ENCODE measurements at places on chromosomes 5 and 9.

DNA sequence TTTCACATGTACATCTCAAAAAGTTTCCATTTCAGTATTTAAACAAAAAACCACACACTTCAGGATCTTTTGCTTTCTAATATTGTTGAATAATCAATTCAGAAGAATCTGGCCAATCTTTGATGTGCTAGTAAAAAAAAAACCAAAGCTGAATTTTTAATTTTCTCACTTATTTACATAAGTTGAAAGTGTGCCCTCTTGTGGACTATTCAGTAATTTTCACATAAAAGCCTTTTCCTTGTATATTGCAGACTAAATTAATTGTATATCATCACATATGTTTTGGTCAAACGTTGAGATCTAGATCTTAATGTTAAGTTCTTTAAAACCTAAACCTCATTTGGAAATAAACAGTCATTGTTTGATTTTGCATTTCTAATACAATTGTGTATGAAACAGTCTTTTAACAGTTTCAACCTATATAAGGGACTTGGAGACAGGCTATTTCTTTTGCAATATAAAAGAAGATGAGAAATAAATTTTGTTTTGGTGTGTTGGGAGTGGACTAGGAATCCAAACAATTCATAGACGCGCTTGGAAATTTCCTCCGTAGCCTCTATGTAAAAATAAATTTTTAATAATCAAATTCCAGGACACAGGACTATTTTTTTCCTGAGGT is 68.1 kb downstream of the NIPBL start:
- peak; percentile 64 for DNase-seq

DNA sequence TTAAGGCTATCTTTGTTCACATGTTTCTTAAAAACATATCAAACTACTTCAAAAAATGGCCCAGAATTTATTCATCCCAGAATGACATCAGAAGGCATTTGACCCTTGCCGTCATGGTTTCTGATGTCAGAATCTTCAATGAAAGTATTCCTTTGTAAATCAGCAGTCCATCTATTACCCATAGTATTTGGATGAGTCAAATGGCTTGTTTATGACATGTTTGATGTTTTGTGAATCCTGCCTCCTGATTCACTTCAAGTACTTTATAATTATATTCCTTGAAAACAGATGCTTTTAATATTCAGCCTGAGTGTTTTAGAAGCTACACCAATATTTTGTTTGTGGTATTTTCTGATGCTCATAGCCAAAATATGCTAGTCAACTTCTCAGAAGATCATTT is 200.8 kb upstream of the MEF2C start:
- peak; percentile 87 for DNase-seq

- no peak for DNase-seq
These were observed 211.7 kb upstream of the GLRA1 start for GRCh38 chr5:152136321-152136720.

GRCh38 chr9:137113385-137114159 is 961 bp downstream of the DPP7 start:
- no peak for DNase-seq

DNA sequence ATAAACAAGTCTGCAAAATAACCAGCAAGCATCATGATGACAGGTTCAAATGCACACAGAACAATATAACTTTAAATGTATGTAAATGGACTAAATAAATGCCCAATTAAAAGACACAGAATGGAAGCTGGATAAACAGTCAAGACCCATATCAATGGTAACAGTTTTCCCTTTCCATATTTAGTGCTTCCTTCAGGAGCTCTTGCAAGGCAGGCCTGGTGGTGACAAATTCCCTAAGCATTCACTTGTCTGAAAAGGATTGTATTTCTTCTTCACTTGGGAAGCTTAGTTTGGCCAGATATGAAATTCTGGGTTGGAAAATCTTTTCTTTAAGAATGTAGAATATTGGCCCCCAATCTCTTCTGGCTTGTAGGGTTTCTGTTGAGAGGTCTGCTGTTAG is 120.2 kb upstream of the RASA1 start:
- peak; percentile 43 for DNase-seq

GRCh38 chr9:125747053-125747764 is at the start of gene PBX3:
Gene PBX3, plus strand, starts transcription at chr9:125747373.
- DNase-seq: peak; percentile 66

DNA sequence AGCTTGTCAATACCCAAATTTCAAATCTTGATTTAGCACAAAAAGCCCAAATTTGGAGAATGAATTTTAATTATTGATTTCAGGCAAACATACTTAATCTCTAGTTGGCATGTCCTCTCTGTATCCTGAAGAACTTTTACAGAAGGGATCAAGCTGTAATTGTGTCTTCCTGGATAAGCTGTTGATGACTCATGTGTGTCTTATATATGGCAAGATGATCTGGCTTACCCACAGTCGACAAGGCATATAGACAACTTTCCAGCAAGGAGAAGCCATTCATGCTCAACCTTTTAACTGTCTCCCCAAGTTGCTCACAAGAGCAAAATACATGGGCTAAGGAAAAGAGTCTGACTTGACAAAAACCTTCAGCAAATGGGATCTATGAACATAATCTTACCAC is 112.5 kb upstream of the SLCO6A1 start:
- DNase-seq: no peak

GRCh38 chr9:72915659-72916058 is 37.2 kb downstream of the ALDH1A1 start:
- DNase-seq: no peak

DNA sequence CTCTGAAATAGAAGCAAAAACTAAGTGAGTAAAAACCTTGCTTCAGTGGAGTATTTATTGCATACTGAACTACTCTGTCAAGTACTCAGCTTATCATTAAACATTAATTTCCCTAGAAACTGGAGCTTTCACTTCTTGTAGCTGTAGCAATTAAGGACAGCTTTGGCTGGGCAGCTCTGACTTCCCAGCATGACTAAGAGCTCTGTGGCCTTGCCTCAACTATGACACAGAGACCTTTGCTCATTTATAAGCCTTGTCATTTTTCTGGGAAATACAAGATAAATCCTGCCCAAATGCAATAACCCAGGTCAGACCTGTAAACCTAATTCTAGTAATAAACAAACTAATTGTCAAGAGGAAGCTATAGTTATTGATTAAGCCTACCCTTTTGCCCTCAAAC is 65.4 kb upstream of the STK32A start:
- DNase-seq: peak; percentile 60

GRCh38 chr9:37784291-37784615 is 611 bp downstream of the EXOSC3 start:
- no peak for DNase-seq

DNA sequence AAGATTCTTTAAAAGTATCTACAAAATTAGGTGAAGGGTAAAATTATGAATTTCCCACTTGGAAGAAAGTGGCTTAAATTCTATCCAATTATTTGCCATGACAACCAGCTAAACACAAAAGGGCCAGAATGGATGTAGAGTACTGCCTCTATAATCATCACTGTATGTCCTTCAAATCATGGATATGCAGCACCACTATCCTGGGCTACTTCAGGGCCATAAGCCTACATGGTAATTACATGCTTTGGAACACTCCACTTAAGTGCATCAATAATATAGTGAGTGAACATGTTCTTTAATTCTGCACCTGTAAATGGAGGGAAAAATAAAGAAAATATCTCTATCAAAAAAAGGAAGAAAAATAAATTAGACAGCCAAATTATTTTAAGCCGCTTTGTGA is 575.2 kb downstream of the ISL1 start:
- DNase-seq: no peak

GRCh38 chr9:3608011-3608410 is 82.2 kb upstream of the RFX3 start:
- DNase-seq: no peak

DNA sequence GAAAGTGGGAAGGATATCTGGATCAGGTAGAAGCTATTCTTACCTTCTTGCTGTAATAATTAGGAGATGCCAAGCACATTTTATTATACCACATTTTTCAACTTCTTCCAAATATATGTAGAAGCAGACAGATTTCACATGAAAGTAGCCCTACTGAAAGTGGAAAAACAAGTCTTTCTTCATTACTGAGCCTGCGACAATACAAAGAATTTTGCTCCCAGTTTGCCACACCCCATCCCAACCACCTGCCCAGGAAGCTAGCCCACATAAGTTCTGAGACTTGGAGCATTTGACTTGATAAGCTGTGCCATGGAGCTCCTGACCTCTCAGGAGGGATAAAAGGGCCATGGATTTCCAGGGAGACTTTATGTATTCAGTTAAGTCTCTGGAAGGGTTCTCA is 249.1 kb upstream of the ADCY2 start:
- no peak for DNase-seq

DNA sequence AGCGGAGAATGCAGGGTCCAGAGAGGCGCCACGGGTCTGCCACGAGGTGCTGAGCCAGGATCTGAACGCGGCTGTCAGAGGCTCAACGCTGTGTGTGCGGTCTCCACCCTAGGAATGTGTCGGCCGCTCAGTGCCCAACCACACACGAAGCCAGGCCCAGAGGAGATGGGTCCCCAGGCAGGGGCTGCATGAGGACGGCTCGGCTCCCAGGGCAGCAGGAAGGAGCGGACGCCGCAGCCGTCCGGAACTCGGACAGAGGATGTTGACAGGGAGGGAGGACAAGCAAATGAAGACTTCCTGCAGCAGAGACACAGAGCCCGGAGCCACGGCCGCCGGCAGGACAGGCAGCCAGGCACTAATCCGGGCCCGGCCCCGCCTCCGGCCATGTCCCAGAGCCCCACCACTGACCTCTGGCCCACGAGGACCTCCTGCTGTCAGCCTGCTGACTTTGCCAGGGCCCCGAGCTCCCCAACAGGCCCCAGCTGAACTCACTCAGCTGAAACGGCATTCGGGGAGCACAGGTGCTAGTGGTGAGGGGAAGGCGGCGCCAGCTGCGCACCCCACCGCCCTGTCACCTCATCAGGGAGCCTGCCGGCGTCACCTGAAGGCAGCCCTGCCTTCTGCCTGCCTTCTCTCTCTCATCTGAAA is 12.7 kb downstream of the VAV2 start:
- DNase-seq: peak; percentile 30

DNA sequence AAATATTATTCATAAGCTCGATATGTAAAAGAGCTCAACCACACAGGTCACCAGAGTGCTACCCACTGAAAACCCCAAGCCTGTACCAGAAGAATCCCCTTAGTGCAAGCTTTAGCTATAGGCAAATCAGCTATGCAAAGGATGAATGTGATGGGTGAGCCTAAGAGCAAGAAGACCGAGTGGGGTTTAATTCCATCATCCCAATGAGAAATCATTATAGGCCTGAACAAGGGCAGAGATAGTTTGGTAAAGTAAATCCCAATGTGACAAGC is 21.8 kb downstream of the ELOVL7 start:
- no peak for DNase-seq

DNA sequence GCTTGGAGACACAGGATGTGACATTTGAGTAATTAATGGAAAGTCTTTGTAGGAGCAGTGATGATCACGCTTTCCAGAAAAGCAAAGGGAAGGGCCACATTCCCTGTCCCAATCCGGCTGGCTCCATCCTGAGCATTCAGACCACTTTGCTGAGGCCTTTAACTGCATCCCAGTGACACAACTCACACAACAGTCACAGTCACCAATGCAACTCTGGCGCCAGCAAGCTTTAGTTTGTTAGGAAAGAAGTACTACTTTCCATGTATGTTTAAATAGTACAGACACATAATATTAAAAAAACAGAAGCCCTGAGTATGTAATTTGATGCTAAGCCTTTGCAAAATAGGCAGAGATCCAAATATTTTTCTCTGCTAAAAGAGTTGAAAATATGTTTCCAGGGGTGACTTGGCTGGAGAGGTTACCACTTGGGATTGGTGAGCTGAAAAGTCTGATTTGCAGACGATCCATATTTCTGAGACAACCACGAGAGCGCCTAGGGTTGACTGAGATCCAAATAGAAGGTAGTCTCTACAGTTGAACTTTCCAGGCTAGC is 31.7 kb upstream of the GAS1 start:
- peak; percentile 72 for DNase-seq

DNA sequence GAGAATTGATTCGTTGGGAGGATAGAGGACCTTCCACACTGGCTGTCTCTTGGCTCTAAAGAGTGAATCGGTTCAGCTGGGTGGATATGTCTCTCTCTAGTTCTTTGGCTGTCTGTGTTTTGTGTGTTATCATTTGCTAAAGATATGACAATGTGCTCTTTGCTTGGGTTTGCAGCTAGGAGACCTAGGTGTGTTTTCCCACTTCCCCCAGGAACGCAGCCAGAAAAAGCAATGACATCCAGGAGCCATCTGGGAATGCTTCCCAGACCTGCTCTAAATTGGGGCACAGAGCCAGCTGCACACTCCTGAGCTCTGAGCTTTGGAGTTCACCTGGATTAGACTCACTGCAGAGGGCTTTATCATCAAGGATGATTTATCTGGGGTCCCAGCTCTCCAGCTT is 12.8 kb upstream of the PDZD2 start:
- no peak for DNase-seq

- no peak for DNase-seq
These were observed 71.0 kb upstream of the FCN1 start for GRCh38 chr9:134988706-134989105.

DNA sequence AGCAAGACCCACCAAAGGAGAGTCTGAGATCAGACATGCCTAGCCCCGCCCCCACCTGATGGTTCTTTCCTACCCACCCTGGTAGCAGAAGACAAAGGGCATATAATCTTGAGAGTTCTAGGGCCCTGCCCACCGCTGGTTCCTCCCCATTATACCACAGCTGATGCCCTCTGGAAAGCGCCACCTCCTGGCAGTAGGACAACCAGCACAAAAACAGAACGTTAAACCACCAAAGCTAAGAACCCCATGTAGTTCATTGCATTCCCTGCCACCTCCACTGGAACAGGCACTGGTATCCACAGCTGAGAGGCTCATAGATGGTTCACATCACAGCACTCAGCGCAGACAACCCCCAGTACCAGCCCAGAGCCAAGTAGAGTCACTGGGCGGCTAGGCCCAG is 81.2 kb upstream of the TRPC7 start:
- DNase-seq: no peak

GRCh38 chr9:33465596-33466564 is 7.8 kb downstream of the NOL6 start:
- no peak for DNase-seq

- DNase-seq: no peak
These were observed 7.9 kb downstream of the BTNL9 start for GRCh38 chr5:181047921-181048320.

GRCh38 chr5:168136340-168136739 is 155.1 kb upstream of the WWC1 start:
- no peak for DNase-seq

DNA sequence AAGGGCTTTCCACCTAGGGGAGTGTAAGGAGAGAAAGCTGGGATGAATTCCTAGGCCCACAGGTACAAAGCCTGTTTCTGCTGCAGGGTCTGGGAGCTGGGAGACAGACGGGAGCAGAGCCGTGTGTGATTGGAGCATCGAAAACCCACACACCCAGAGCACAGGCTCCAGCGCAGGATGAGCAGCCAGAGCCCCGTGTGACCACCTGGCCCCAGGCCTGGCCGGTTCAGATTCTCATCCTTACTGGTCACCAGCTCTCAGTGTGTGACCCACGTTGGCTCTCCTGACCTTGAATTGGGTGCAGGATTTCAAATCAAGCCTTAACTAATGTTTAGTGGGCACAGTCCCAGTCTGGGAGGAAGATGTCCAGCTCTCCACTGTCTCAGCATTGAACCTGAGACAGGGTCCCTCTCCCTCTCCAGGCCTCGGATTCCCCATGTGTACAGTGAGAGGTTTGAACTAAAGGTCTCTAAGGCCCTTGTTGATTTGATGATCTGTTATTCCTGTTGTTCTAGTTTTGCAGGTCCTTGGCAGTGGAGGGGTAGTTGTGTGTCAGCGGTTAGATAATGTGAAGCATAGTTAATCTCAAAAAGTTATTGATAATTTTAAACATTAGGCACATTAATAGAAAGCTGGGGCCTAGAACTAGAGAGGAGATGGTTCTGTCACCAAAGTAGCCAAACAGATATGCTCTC is 50.1 kb downstream of the PPARGC1B start:
- DNase-seq: no peak

GRCh38 chr9:5459289-5459829 is 9.0 kb downstream of the CD274 start:
- peak; percentile 59 for DNase-seq

Measured in fibroblast of skin of right biceps (primary cell).